ENCODE measurements at places on chromosomes 11 and 22. TPM values are rescaled to one million over a fixed set of nuclear protein-coding genes. Genes with fewer than 3 reads are reported as not detected.

The OR51F2 gene
- total RNA-seq, result not detected

- no peaks in the 10 kb centered on the region for H3K27me3 ChIP-seq
- H3K27ac ChIP-seq, result no peak overlapping the region
- H3K4me1 ChIP-seq, result peaks cover 30% of the 10 kb centered on the region
- peaks cover 9% of the 10 kb centered on the region for H3K36me3 ChIP-seq
Measured at GRCh38 chr11:13311570-13311969, 34.0 kb downstream of the BMAL1 start.

The KCNC1 gene
- not detected for total RNA-seq

DNA sequence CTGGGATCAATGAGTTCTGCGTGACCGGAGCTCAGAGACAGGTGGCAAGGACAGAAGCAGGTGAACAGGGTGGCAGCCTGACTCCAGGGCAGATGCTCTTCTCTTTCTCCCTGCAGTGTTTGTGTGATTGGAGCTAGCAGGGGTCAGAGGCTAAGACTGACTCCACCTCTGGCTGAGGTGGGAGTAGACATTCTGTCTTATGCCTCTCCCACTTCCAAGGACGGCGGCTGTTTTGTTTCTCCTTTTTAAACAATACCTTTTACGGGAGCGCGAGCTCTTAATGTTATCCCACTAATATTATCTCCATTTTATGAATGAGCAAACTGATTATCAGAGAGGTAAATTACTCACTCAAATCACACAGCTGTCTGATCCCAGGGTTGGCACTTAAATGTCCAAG lies 323.7 kb downstream of the MIAT start:
- no peak overlapping the region for H3K27ac ChIP-seq
- no peak for DNase-seq
- no peaks in the 10 kb centered on the region for H3K36me3 ChIP-seq

DNA sequence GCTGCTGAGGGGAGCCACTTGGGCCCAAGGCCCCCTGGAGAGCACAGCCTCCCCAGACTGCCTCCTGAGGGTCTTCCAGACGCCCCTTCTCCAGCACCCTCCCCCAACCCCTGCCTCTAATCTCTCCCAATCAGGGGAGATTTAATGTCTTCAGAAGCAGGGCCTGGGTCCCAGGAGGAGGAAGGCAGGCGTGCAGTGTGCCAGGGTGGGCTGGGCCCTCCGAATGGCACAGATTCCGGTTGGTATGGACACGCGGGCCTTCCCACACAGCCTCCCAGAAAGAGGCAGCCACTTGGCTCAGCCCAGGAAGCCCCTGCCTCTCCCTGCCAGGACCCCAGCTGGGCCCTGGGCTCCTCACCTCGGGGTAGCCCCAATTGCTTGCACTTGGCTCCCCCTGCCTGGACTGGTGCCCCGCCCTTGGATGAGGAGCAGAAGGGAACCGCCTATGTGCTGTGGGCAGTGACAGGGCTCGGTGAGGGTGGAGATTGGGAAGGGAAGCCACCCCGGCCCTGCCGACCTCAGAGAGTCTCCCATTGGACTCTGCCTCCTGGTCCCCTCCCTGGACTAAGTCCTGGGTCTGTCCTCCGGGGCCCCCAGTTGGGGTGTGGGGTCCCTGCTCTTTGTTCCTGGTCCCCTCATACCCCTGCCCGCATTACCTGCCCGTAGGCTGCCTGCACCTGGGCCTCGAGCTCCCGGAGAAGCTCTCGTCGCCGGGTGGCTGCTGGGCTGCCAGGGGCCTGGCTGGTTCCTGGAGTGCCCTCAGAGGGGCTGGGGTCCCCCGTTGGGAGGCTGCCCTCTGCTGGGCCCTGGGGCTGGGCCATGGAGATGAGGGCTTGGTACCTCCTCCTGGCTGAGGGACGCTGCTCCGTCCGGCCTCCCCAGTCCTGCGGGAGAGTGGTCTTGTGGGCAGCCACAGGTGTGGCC lies 572 bp upstream of the CABP2 start:
- no peak overlapping the region for H3K4me3 ChIP-seq
- no peaks in the 10 kb centered on the region for H3K36me3 ChIP-seq
- H3K27me3 ChIP-seq, result peaks cover 32% of the 10 kb centered on the region
- no peak overlapping the region for H3K27ac ChIP-seq

- no peaks in the 10 kb centered on the region for H3K4me1 ChIP-seq
- DNase-seq, result no peak
- H3K27ac ChIP-seq, result no peak overlapping the region
- no peak overlapping the region for H3K4me3 ChIP-seq
Measured at GRCh38 chr22:47504962-47505361, 742.5 kb downstream of the TBC1D22A start.

DNA sequence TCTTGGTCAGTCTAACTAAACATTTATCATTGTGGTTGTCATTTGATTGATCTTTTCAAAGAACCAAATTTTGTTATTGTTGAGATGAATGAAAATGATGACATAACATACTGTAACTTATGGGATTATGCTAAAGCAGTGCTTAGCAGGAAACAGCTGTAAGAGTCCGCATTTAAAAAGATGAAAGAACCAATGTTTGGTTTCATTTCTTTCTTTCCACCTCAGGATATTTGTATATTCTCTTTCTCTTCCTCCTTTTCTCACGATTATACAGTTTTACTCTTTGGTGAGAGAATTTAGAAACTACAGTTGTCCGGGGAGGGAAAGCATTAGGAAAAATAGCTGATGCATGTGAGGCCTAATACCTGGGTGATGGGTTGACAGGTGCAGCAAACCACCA lies 23.1 kb downstream of the PIH1D2 start:
- no peak overlapping the region for H3K27ac ChIP-seq
- H3K4me3 ChIP-seq, result no peak overlapping the region
- H3K36me3 ChIP-seq, result peaks cover 85% of the 10 kb centered on the region
- H3K27me3 ChIP-seq, result no peaks in the 10 kb centered on the region
- no peak for DNase-seq

GRCh38 chr22:27885977-27886842 lies 32.8 kb downstream of the PITPNB start:
- H3K36me3 ChIP-seq, result peaks cover 5% of the 10 kb centered on the region
- H3K4me1 ChIP-seq, result peaks cover 7% of the 10 kb centered on the region
- DNase-seq, result peak; percentile 69
- peak overlapping the region; percentile 54 for H3K27ac ChIP-seq
- H3K27me3 ChIP-seq, result no peaks in the 10 kb centered on the region

The GLB1L2 gene
- total RNA-seq, result 17.1 TPM

DNA sequence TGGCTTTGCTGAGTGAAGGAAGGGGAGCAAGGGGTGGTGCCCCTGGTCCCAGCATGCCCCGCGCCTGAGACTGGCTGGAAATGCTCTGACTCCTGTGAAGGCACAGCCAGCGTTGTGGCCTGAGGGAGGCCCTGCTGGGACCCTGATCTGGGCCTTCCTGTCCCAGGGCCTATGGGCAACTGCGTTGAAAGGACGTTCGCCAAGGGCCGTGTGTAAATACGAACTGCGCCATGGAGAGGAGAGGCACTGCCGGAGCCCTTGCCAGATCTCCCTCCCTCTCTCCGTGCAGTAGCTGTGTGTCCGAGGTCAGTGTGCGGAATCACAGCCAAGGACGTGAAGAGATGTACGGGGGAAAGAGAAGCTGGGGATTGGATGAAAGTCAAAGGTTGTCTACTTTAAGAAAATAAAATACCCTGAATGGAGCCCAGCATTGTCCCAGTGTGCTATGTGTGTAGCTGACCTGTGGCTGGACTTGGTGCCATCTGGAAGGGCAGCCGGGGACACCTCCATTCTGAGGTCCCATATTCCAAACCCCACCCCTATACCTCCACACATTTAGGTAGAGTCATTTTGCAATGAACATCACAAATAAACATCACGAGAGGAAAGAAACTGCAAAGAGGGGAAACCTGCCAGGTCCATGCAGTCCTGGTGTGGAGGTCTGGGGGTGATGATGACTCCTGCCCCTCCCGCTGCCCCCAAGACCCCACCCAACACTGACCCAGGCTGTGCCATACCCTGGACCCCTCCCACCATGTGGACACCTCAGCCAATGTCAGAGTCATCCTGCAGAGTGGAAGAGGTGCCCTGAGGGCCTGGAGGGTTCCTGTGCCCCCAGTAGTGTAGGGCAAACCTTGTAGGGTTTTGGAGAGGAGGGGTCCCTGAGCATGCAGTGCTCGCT lies 16.9 kb downstream of the RSPH14 start:
- H3K4me1 ChIP-seq, result peaks cover 18% of the 10 kb centered on the region
- H3K27me3 ChIP-seq, result no peaks in the 10 kb centered on the region
- H3K4me3 ChIP-seq, result no peak overlapping the region
- H3K36me3 ChIP-seq, result peaks cover 11% of the 10 kb centered on the region
- peak overlapping the region; percentile 47 for H3K27ac ChIP-seq
- DNase-seq, result no peak

DNA sequence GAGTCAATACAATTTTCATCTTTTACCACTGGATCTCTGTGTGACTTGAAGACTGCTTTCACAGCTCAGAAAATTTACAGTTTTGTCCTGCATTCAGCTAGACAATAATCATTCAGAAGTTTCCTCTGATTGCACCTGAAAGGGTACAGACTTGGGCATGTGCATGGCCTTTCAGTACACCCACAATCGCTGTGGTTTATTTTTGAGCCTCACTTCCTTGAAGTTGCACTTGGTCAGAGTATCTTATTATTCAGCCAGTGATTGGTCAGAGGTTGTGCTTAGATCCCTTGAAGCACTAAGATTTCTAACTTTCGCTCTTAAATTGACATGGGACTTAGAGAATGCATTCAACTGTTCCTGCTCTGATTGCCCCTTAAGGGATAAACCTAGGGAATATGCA lies 508.2 kb downstream of the FAM181B start:
- no peaks in the 10 kb centered on the region for H3K36me3 ChIP-seq
- no peak overlapping the region for H3K4me3 ChIP-seq
- H3K27me3 ChIP-seq, result no peaks in the 10 kb centered on the region
- no peaks in the 10 kb centered on the region for H3K4me1 ChIP-seq
- no peak for DNase-seq

DNA sequence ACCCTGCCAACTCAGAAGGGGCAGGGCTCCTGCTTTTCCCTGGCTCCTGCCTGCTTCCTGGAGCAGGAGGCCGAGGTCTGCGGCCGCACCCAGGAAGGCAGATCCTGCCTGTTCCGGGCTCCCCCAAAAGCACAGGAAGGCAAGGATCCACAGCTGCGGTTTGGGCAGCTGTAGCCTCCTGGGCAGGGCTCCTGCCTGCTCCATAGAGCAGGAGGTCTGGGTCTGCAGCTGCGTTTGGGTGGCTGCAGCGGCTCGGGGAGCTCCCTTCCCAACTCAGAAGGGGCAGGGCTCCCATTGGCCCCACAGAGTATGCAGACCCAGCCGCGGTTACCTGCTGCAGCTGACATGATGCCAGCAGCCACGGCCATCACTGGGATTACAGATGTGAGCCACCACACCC lies 5.5 kb downstream of the UPK2 start:
- no peaks in the 10 kb centered on the region for H3K36me3 ChIP-seq
- no peak overlapping the region for H3K27ac ChIP-seq
- no peaks in the 10 kb centered on the region for H3K4me1 ChIP-seq
- H3K4me3 ChIP-seq, result no peak overlapping the region
- DNase-seq, result no peak
- H3K27me3 ChIP-seq, result no peaks in the 10 kb centered on the region

The BTBD18 gene
- total RNA-seq, result not detected

DNA sequence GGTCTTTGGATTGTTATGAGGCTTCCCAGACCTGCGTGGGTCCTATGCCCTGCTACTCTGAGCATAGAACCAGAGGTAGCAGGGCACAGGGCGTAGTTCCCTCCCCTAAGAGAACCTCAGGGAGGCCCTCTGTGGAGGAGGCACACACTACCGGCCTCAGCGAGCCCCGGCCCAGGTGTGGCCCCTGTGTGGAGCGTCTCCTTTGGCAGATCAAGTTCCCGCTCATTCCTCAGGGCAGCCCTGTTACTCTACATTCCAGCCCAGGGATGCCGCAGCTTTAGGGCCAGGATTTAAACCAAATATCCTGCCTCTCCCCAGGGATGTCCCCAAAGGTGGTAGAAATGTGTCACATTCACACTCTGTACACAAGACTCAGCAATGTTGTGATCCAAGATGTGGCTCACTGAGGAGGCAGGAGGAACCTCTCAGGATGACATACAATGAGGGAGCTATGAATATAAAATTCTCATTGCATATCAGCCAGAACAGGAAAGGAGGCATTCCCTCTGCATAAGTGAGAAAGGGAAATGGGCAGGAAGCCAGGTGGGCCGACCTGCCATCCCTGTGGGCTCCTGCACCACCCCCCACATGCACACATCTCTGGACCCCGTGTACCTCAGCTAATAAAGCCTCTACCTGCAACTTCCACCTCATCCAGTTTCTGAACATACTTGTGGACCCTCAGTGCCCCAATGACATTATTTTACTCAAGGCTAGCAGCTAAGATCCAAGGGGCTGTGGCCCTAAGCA lies 131.9 kb upstream of the TEAD1 start:
- DNase-seq, result no peak
- no peaks in the 10 kb centered on the region for H3K27me3 ChIP-seq
- H3K4me1 ChIP-seq, result peaks cover 50% of the 10 kb centered on the region
- H3K36me3 ChIP-seq, result no peaks in the 10 kb centered on the region
- no peak overlapping the region for H3K27ac ChIP-seq
- no peak overlapping the region for H3K4me3 ChIP-seq

The USP2 gene
- 17.4 TPM for total RNA-seq

DNA sequence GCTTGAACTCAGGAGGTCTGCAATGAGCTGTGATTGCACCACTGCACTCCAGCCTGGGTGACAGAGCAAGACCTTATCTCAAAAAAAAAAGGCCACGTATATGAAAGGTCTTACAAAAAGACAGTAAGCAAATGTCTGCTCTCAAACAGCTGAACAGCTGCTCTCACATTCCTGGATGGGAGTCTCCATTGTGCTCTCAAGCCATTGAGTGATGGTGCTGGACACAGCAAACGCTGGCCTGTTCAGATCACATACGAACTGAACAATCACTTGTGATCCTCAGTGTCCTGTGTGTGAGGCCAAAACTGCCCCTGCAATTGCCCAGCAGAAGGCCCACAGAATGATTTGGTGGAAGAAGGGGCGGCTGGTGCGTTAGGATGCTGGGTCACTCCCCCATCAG lies 34.4 kb upstream of the YWHAH start:
- DNase-seq, result no peak
- no peaks in the 10 kb centered on the region for H3K27me3 ChIP-seq
- no peaks in the 10 kb centered on the region for H3K4me1 ChIP-seq
- no peak overlapping the region for H3K4me3 ChIP-seq
- H3K36me3 ChIP-seq, result peaks cover 61% of the 10 kb centered on the region

DNA sequence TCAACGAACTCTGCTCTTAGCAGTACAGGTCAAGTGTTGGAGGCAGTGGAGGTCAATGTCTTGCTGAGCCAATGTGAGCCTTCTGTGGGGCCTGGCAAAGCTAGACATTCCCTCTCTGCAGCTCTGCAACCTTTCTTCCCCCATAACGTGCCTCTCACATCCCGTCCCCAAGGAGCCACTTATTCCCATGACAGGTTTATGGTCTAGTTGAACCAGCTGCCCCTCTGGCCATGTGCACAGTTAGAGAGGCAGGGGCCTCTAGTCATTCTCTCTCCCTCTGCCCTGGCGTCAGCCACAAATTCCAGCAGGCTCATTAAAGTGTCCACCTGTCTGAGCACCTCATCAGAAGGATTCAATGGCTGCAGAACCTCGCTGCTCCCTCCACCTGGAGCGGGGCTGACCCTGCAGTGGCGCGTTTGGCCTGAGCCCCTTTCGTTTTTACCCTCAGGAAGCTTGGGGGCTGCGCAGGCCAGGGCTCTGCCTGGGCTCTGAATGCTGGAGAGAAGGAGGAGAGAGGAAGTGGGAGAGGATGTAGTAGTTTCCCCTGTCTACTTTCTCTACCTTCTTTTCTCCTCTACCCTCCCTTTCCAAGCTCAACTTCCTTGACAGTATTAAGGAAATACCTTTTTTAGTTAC lies 302.1 kb upstream of the B3GAT1 start:
- no peak overlapping the region for H3K27ac ChIP-seq
- DNase-seq, result no peak
- no peaks in the 10 kb centered on the region for H3K4me1 ChIP-seq
- no peaks in the 10 kb centered on the region for H3K36me3 ChIP-seq

The FGF3 gene
- total RNA-seq, result not detected

- H3K4me3 ChIP-seq, result no peak overlapping the region
- DNase-seq, result peak; percentile 52
- H3K4me1 ChIP-seq, result peaks cover 4% of the 10 kb centered on the region
- H3K36me3 ChIP-seq, result no peaks in the 10 kb centered on the region
Measured at GRCh38 chr11:28343304-28344233, 235.4 kb downstream of the METTL15 start.
